ENCODE measurements at places on chromosomes 1 and 21.

GRCh38 chr1:203407296-203407695, 56.4 kb upstream of the FMOD start:
- no peak for DNase-seq

- DNase-seq = no peak
Observed at GRCh38 chr1:82317671-82318070, 516.9 kb downstream of the ADGRL2 start.

DNA sequence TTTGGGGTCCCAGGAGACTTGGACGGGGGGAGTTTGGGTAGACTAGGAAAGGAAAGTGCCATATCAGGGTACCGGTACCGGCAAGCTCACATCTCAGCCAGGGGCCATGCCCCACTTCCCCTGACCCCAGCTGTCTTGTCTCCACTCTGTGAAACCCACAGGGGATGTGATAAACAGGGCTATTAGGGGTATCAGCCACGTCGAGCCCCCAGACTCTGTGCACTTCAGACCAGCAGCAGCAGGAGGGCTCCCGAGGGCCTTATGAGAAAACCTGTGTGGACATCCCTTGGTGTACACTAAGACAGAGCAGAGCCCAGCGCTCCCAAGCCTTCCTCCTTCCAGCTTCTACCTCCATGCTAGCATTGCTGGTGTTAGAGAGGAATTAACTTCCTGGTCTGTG, 46.3 kb downstream of the TNNT2 start:
- DNase-seq = no peak

DNA sequence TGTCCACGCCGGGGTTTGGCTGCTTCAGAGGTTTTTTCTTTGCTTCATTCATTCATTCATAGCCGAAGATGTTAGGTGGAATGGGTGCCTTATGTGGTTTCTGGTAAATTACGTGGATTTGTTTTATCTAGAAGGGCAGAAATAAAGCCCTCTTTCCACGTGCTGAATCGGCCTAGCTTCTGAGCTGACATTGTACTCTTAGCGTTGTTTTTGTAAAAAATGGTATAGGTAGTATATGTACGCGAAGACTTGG, 1.5 kb downstream of the GALNT2 start:
- no peak for DNase-seq

- no peak for DNase-seq
Observed at GRCh38 chr1:94753171-94753972, 66.8 kb upstream of the SLC44A3 start.

GRCh38 chr1:199665371-199665770, 362.1 kb upstream of the NR5A2 start:
- DNase-seq = no peak

GRCh38 chr21:42744520-42745445, 91.4 kb downstream of the PDE9A start:
- DNase-seq = no peak

DNA sequence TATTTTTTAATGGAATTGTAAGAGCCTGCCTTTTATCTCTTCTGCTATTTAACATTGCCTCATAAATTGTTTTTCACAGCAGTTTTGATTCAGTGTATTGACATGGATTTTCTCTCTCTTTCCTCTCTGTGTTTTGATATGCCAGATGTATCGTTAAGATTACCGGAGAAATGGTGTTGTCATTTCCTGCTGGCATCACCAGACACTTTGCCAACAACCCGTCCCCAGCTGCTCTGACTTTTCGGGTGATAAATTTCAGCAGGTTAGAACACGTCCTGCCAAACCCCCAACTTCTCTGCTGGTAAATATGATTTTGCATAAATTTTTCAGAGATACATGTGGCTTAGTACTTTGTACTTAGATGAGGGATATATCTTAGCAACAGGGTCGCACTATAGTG, 23.1 kb upstream of the DYNLT5 start:
- no peak for DNase-seq

GRCh38 chr1:19307794-19308508, 4.0 kb downstream of the AKR7A2 start:
- no peak for DNase-seq

DNA sequence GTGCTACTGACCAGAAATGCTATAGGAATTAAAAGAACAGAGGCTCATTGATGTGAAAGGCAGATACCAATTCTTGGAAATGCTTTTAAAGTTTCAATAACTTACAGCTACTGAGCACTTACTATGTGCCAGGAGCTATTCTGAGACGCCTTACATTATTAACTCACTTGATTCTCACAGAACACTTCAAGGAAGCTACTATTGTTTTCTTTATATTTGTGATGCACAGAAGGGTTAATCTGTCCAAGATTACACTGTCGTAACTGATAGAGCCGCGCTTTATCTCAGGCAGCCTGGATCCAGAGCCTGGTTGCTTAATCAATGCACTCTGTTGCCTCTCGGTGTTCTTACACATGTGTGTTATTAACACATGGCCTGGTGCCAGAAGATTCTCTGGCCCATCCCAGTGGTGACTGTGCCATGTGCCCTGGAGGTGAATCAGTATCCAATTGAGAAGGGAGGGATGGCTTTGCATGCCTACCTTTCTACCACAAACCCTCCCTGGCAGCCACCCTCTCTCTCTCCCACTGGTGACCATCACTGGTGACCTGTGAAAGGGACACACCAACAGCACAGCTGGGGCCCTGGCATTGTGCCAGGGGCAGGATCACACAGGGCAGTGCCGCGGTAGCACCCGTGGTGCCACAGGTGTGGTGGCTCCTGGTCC, 8.8 kb downstream of the FMO1 start:
- no peak for DNase-seq

GRCh38 chr1:52867087-52867863, 24.7 kb downstream of the ZYG11A start:
- no peak for DNase-seq

DNA sequence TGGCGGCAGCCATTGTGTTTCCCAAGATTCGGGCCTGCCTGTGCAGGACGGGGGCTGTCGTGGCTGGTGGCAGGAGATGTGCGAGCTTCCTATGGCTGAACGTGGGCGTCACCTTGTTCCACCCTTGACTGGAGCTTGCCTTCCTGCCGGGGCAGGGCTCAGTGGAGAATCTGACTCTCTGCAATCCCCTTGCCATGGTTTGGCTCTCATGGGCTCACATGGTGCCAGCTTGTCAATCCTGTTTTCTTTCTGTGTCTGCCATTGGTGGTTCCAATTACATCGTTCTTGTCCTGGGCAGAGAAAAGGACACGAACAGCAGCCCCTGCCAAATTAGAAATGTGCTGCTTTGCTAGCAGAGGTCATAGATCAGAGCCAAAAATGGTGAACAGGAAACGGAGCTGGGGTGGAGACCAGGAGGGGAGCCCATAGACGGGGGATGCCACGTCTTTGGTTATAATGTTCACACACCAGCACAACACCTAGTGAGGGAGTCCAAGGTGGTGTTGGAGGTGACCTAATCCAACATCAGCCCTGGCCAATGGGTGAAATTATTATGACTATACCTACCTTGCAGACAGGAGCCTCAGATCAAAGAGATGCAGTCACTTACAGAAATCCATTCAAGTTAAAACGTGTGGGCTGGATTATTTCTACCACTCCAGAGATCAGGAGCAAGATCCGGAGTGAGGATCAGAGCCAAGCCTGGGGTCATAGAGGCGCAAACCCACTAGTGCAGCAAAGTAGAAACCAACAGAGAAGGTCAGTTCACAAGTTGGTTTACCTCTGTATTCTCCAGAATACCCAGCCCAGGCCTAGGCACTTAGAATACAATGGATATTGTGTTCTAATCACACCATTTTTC, 253.1 kb downstream of the SIPA1L2 start:
- DNase-seq = no peak

DNA sequence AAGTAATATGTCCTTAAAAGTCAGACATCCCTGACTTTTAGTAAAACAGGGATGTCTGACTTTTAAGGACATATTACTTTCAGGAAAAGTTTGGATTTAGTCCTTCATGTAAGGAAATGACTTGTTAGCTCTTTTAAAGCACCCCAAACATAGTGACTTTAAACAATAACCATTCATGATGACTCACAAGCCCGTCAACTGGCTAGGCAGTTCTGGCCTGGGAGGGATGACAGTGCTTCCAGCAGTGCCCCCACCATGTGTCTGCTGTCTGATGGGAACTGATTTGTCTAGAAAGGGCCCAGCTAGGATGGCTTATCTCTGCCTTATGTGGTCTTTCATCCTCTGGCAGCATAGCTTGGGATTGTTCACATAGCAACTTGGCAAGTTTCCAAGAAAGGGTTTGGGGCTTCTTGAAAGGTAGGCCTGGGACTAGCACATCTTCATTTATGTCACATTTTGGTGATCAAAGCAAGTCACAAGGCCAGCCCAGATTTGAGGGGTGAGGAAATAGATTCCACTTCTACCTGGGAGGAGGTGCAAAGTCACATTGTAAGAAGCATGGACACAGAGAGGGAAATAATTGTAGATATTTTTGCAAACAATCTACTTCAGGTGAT, 143.5 kb downstream of the C1orf94 start:
- no peak for DNase-seq

DNA sequence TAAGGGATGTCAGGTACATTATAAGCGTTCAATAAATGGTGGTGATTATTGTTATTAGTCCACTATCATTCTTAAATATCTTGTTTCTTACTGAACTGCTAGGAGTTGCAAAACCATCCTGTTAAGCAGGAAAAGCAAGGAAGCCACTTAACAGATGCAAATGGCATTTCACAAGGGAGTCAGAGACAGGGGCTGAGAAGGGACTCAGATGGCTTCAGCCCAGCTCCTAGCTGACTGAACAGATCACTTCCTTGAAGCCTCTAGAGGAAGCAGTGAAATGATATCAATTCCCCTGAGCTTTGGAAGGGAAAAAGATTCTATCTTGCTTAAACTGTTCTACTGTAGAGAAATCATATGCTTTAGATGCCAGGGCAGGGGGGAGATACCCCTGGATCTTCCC, 151.5 kb downstream of the ST6GALNAC5 start:
- no peak for DNase-seq

GRCh38 chr21:31813862-31814261, 59.0 kb upstream of the HUNK start:
- DNase-seq = no peak

DNA sequence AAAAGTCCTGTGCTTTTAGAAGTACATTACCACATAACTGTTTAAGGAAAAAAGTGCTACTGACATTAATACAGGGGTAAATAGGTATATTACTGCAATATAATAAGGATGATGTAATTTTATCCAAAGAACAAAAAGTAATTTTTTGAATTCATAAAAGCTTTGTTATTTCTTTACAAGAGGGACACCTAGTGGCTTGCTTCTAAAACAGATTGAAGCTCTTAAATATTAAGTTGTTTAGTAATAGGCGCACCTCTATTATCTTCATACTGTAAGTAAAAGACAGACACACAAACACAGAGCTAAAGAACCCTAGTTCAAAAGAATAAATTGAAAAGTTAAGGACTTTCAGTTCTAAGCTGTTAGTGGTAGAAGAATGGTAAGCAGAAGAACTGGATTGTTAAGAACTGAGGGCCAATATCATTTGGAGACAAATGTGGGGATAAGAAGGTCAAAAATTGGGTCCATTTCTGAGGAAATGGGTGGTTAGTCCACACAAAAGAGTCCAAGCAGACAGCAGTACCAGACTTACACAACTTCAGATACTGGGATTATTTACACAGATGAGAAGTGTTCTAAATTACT, 15.4 kb downstream of the ZNHIT6 start:
- no peak for DNase-seq

- no peak for DNase-seq
Observed at GRCh38 chr1:157975228-157975950, 18.1 kb upstream of the KIRREL1 start.

DNA sequence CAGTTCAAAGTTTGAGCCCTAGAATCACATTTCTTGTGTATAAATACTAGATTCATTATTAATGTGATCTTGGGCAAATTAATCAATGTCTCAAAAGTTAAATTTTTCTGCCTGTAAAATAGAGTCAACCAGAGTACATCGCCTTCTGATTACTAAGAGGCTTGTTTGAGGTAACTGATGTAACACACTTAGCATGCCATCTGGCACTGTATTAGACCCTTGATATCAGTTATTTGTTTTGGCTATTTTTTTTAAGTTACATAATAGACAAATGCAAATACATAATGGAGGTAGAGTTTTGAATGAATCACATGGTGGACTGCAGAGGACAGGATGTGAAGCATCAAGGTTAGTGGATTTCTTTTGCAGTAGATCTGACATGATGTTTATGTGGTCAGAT, 298.4 kb downstream of the ADGRL2 start:
- DNase-seq = no peak

GRCh38 chr1:241641773-241642592, 1.8 kb upstream of the CHML start:
- no peak for DNase-seq

- no peak for DNase-seq
Observed at GRCh38 chr1:215357901-215358300, 209.2 kb upstream of the KCTD3 start.

- no peak for DNase-seq
Observed at GRCh38 chr1:166145499-166145898, 21.3 kb downstream of the FAM78B start.

DNA sequence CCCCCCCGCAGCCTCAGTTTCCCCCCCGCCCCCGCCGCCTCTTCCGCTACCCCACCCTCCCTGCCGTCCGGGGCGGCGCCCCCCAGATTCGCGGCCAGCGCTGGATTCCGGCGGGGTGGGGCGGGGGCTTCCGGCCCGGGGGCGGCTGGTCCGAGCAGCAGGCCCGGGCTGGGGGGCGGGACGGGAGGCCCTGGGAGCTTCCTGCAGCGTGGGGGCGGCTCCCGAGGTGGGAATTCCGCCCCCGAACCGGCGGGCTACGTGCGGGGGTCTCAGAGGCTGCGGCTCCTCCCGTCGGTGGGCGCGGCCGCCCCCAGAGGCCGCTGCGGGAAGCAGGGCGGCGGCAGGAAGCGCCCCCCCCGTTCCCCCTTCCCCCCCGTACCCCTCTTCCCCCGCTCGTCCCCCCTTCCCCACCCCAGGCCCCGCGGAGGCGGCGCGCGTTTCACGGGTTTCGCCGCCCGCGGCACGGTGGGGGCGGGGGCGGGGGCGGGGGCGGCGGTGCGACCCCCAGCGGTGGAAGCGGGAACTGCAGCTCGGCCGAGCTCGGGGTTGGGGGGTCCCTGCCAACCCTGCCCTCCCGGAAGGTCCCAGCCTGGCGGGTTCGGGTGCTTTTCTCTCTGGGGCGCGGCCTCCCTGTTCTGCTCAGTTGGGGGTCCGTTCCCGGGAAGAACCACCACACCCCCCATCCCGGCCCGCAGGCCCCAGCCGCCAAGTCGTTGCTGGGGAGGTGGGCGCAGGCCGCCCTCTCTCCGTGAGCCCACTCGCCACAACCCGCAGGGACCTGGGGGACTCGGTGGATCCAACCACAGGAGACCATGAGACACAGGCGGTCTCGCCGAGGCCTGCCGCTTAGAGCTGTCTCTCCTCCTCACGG, 76.3 kb downstream of the MORN1 start:
- DNase-seq = peak; percentile 74
